ENCODE measurements at places on chromosomes 1 and 21.

DNA sequence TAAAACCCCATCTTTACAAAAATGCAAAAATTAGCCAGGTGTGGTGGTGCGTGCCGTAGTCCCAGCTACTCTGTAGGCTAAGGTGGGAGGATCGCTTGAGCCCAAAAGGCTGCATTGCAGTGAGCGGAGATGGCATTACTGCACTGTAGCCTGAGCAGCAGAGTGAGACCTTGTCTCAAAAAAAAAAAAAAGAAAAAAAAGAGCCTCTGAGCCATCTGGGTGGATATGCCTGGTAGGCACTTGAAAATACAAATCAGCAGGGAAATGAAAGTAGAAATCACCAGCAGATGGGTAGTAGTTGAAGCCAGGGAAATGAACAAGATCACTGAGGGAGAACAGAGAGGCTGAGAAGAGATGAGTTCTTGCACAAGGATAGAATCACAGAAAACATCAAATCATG lies 131.0 kb upstream of the HMCN1 start:
- no peak for DNase-seq

GRCh38 chr1:212819726-212820125 lies 27.7 kb downstream of the SPATA45 start:
- DNase-seq = no peak

GRCh38 chr21:45511661-45512431 lies 30.4 kb downstream of the SLC19A1 start:
- no peak for DNase-seq

DNA sequence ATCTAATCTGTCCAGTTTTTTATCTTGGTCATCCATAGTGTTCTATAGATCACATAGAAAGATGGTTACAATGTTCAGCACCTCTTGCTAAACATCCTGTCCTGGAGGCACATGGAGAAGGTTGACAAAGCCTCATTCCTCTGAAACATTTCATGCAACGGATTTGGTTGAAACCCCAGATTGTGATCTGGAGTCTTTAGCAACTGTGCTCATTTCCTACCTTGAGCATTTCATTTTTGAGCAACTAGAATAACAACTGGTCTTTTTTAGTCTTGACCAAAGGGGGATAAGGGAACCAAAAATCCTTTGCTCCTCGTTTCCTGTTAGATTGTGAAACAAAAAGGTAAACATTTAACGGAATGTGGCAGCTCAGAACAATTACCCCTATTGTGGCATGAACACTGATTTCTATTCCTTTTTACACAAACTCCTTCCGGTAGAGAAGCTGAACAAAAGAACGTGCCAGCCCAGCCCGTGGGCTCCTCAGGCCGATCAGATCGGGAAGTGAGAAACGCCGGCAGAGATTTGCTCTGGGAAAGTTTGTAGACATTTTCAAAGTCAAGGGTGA lies 94.7 kb upstream of the ERRFI1 start:
- no peak for DNase-seq

DNA sequence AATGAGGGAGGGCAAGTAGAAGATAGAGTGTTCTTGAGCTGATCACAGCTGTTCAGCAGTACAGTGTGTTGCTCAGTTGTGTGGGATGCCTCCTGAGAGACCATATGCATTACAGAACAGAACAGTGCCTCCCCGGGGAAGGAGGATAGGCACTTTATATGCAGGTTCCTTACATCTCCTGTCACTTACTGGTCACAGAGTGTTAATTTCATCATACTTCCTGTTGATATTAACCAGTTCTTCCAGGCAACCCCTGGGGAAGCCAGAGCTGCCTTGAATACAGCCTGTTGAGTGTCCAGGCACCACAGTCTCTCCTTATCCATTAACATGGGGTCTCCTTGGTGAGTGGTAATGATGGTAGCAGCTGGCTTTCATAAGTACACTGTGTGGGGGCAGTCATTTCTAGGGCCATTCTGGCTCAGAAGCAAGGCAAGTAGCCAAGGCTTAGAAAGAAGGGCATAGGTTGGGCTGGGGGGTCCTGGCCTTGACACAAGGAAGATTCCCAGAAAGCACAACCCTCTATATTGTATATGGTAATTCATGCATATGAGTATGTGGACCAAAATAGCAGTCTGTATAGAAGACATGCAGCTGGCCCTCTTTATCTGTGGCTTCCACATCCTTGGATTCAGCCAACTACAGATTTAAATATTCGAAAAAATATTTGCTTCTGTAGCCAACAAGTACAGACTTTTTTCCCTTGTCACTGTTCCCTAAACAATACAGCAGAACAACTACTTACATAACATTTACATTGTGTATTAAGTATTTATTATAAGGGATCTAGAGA lies 142.4 kb downstream of the ZP4 start:
- no peak for DNase-seq

- DNase-seq = no peak
These were observed 897.2 kb downstream of the ADGRL2 start for GRCh38 chr1:82697965-82698364.

- DNase-seq = no peak
These were observed 232.9 kb upstream of the RUNX1 start for GRCh38 chr21:35281956-35282355.

- DNase-seq = no peak
These were observed 138.4 kb downstream of the ADSS2 start for GRCh38 chr1:244313346-244313745.

DNA sequence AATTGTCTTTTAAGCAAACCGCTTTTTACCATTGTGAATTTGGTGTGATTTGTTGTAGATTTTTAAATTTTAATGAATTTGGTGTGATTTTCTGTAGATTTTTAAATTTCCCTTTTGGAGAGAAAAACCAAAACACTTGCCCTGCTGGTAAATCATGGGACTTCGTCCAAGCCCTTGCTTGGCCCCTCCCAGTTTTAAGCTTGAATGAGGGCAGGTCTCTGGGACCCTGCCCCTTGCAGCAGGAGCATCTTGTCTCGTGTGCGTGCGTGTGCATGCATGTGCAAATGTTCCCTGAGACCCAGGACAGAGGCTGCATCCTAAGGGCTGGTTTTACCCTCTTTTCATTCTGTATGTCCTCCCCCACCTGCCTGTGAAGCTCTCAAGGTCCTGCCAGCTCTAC lies 248.6 kb downstream of the GREM2 start:
- no peak for DNase-seq

DNA sequence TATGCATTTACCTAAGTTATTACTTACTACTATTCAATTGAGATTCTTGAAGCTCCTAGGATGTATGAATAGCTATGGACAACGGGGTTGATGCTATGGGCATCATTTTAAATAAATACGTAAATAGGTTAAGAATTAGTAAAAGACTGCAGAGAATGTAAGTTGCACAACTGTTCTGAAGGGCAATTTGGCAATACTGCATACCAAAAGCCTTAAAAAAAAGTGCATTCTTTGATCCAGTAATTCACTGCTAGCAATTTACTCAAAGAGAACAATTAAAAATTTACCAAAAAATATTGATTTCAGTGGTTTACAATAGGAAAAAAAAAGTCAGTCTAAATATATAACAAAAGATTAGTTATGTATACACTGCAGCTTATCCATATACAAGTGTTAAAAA lies 3.5 kb downstream of the ARPC5 start:
- no peak for DNase-seq

DNA sequence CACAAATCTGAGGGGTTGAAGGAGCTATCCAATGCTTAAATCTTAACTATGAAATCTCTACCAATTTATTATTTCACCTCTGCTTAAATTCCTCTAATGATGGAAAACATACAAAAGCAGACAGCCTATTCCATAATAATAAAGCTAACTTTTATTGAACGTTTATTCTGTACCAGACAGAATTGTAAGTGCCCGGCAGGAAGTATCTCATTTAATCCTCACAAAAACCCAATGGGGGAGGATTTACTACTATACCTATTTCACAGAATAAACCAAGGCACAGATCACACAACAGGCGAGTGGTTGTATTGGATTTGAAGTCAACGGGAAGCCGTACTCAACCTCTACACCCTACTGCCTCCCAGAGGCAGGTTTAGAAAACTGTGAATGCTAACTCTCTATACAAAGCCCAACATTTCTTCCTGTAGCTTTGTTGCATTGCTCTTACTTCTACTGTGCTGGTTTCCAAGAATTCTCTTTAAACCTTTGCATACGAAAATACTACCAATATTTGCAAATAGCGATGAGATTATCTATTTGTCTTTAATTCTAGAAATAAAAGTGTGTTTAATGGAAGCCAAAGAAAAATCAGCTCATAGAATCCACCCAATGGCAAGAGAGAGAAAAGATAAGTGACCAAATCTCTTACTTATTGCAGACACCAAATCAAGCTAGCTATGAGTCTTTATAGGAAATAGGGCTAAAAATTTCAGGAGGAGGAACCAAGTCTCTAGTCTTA lies 33.5 kb upstream of the C1orf53 start:
- peak; percentile 65 for DNase-seq

GRCh38 chr21:26914557-26914956 lies 52.3 kb downstream of the ADAMTS5 start:
- DNase-seq = no peak

DNA sequence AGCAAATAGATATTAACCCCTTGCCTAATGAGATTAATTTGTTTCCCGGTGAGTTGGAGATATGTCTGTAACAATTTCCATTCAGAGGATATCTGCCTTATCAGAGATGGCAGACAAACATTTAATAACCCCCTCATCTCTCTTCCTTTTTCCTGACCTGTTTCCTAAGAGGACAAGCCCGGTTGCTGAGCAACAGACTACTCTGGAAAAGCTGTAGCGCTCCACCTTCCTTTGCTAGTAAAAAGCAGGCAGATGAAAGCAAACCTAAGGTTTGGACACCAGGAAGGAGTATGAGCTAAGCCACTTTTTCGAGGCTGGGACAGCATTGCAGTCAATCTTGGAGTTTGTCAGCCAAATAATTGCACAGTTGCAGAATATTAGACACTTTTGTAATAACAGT lies 82.4 kb downstream of the RGS21 start:
- no peak for DNase-seq

GRCh38 chr1:32953495-32953894 lies 11.1 kb downstream of the RNF19B start:
- DNase-seq = no peak

GRCh38 chr1:159132271-159132881 lies 39.0 kb upstream of the CADM3 start:
- peak; percentile 57 for DNase-seq

- DNase-seq = peak; percentile 10
These were observed 66.7 kb downstream of the CCDC30 start for GRCh38 chr1:42529724-42530181.

DNA sequence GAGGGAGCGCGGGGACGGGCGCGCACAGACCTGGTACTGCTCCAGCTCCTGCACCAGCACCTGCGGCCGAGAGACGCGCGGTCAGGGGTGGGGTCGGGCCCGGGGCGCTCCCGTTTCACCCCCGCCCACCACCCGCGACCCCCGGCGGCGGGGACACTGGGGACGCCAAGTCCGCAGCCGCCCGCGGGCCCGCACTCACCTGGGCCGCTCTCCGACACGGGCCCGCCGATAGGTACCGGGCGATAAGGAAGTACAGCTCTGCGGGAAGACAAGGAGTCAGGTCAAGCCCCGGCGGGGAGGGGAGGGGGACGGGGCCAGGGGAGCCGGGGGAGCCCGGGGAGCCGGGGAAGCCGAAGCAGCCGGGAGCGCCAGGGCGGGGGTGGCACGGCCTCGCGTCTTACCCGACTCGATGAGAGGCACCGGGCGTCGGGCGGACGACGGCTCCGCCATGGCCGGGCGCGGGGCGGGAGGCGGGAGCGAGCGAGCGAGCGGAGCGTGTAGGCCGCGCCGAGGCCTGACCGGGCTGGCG lies 326 bp downstream of the BRWD1 start:
- no peak for DNase-seq

DNA sequence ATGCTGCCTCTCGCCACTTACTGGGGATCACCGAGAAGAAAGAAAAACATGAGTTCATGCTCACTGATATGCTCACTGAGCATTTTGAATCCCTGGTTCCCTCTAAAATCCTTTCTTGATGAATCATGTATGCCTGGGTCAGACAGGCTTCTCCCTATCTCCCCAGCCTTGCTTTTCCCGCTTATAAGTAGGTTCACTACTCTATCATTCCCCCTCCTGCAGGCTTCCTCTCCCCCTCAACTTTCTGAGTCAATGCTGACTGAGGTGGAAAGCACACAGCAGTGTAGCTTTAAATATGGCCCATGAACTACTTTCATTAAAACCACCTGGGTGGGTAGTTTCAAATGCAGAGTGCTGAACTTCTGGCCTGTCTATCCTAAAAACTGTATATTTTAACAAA lies 41.7 kb downstream of the FMO4 start:
- no peak for DNase-seq

- DNase-seq = no peak
These were observed 32.4 kb downstream of the SESN2 start for GRCh38 chr1:28291711-28292110.

DNA sequence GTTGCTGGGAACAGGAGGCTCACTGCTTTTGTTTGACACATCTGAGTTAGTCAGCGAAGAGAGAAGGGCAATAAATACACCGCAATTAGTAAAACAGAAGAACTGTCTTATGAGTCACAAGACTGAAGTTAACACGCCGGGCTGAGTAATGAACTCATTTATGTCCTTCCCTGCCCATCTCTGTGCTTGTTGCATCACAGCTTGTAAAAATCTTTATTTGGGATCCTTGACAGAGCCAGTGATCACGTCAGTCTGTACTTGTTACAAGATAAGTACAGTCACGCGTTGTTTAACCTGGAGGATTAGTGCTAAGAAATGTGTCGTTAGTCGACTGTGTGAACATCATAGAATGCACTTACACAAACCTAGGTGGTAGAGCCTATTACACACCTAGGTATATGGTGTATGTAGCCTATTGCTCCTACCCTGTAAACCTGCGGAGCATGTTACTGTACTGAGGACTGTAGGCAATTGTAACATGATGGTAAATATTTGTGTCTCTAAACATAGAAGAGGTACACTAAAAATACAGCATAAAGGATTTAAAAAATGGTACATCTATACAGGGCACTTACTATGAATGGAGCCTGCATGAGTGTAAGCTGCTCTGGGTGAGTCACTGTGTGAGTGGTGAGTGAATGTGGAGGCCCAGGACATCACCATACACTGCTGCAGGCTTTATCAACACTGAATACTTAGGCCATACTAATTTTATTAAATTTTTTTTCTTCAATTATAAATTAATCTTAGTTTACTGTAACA lies 272.2 kb downstream of the TNR start:
- no peak for DNase-seq

DNA sequence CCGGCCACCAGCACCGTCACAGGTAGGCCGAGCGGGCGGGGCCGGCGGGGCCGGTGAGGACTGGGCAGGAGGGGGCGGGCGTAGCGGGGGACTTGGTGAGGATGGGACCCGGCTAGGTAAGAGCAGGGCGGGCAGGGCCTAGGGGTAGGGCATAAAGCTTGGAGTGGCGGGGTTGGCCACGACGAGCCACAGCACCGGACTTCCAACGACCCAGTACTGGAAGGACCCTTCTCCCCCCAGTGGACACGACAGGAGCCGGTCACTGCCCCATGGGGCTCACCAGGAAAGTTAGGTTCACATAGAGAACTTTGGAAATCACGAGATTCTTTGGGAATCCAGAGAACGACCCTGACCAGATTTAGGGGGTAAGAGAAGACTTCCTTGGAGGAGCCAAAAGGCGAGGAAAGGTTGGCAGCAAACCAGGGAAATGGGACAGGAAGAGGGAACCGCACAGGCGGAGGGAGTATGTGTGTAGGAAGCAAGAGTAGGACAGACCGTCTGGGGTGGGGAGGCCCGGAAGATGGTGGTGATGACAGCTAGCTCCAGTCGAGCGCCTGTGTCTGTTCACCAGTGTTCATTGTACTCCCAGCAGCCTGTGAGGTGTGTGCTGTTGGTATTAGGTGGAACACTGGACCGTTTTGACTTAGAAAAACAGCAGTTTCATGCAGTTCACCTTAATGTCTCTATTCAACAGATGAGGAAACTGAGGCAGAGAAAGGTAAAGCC lies 20.4 kb downstream of the ZNF362 start:
- no peak for DNase-seq

GRCh38 chr1:48077795-48078222 lies 80.6 kb upstream of the TRABD2B start:
- DNase-seq = no peak

All from CD4-positive, alpha-beta T cell treated with Interleukin-21 for 1 hour (primary cell).